Activated CD4-positive, alpha-beta T cell treated with anti-CD3 and anti-CD28 coated beads, Interleukin-2, amount 10 ng/mL, durations not matched to agents 7 days and 5 days (primary cell): ENCODE measurements at places on chromosomes 4 and X. TPM values are rescaled to one million over a fixed set of nuclear protein-coding genes. Genes with fewer than 3 reads are reported as not detected.

SPANXB1 gene
- total RNA-seq, result not detected

- no peak for DNase-seq
Measured at GRCh38 chr4:157271166-157271869, 50.8 kb downstream of the GRIA2 start.

GRCh38 chr4:26717332-26717731 is 133.4 kb downstream of the TBC1D19 start:
- DNase-seq, result no peak

- no peak for DNase-seq
Measured at GRCh38 chr4:77710059-77710458, 104.4 kb downstream of the CXCL13 start.

GRCh38 chr4:153465615-153466080 is 512 bp upstream of the TMEM131L start:
- DNase-seq, result peak; percentile 53

CYLC1 gene
- total RNA-seq, result not detected

F11 gene
- total RNA-seq, result not detected

- DNase-seq, result no peak
Measured at GRCh38 chr4:176256921-176257320, 12.1 kb downstream of the ASB5 start.

DNA sequence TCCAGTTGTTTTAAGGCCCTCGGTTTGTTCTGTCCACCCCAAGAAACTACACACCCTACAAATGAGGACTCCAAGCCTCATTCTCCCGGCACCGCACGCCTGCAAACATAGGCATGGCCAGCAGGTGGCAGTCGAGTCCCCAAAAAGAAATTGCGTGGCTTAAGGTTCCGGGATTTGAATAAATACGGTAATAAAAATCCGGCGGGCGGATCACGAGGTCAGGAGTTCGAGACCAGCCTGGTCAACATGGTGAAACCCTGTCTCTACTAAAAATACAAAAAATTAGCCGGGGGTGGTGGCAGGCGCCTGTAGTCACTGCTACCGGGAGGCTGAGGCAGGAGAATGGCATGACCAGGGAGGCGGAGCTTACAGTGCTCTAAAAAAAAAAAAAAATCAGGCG is 21.8 kb upstream of the CSF2RA start:
- DNase-seq, result peak; percentile 82

GRCh38 chrX:75361788-75362187 is 87.9 kb downstream of the UPRT start:
- no peak for DNase-seq

GRCh38 chr4:100736641-100737451 is 219.0 kb upstream of the EMCN start:
- no peak for DNase-seq

GRCh38 chrX:85109235-85109634 is 105.6 kb downstream of the APOOL start:
- DNase-seq, result no peak

SLC16A2 gene
- total RNA-seq, result not detected

DNA sequence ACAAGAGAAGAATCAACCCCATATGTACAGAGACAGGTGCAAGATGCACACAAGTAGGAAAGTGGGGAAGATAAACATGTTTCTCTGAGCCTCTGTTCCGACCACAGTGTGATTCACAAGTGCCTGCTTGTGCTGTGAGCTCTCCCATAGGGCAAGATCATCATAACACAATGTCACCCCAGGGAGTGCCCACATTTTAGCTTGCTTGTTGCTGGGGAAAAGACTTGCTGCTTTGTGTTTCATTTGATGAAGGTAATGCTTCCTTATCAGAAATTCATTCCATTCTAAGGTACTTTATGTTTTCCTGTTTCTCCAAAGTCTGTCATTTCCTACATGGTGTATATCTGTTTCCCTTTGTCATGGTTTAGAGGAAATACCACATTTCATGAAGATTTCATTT is 304.5 kb upstream of the DIPK2B start:
- no peak for DNase-seq

DNA sequence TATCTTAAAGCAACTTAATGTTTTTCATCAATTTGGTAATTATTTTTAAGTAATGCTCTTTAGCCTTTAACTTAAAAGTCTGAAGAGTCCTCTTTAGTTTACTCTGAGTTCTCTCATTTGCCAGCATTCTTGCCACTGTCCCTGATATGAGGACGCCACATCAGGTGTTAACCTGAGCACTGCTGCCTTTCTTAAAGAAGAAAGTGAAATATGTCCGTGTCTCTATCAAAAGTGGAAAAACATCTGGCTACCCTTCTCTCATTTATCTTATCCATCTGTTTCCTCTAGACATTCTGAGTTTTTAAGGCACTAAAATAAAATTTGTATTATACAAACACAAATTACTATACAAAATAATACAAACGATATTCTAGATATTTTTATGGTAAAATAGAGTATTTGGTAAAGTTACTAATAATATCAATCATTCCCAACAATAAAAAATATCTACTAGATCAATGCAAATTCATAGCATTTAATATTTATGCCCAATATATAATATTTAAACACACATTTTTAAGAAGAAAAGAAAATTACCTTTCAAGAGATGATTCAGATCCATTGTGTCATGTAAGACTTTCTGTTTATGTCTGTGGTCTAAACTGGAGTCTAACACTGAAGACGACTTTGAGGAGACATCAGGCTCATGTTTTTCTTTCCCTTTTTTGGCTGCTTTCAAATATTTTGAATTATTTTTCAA is 14.0 kb downstream of the CFAP97 start:
- DNase-seq, result no peak

- no peak for DNase-seq
Measured at GRCh38 chr4:140300271-140300970, 73.0 kb upstream of the SCOC start.

DNA sequence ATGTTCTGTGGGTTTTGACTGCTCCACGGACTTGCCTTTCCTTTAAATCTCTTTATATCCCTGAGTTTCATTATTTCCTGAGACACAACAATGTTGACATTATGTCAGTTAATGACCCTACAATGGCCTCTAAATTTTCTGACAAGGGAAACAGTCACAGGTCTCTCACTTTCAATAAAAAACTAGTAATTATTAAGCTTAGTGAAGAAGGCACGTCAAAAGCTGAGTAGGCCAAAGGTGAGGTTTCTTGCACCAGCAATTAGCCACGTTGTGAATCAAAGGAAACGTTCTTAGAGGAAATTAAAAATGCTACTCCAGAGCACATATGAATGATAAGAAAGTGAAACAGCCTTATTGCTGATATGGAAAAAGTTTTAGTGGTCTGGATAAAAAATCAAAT is 930.2 kb upstream of the GRID2 start:
- DNase-seq, result no peak

GRCh38 chr4:122930862-122931261 is 8.5 kb upstream of the NUDT6 start:
- no peak for DNase-seq

DNA sequence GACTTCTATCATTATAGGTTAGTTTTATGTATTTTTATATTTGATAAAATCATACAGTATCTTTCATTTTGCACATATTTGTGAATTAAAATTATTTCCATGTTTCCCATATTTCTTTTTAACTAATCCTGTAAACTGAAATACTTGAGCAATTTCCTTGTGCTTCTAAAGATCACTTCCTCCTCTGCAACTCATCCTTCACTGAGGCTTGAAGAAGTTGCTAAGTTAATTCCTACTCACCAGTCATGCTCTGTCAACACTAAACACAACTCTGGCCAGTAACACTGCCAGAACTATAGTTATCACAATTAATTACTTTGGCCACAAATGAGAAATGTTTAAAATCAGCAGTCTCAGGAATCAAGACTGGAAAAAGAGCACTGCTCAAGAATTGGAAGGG is 6.7 kb downstream of the SPATA4 start:
- no peak for DNase-seq

BOD1L1 gene
- total RNA-seq, result 43.1 TPM

GRCh38 chr4:73662709-73663546 is 42.7 kb upstream of the RASSF6 start:
- DNase-seq, result no peak

MAGT1 gene
- 51.7 TPM for total RNA-seq

DNA sequence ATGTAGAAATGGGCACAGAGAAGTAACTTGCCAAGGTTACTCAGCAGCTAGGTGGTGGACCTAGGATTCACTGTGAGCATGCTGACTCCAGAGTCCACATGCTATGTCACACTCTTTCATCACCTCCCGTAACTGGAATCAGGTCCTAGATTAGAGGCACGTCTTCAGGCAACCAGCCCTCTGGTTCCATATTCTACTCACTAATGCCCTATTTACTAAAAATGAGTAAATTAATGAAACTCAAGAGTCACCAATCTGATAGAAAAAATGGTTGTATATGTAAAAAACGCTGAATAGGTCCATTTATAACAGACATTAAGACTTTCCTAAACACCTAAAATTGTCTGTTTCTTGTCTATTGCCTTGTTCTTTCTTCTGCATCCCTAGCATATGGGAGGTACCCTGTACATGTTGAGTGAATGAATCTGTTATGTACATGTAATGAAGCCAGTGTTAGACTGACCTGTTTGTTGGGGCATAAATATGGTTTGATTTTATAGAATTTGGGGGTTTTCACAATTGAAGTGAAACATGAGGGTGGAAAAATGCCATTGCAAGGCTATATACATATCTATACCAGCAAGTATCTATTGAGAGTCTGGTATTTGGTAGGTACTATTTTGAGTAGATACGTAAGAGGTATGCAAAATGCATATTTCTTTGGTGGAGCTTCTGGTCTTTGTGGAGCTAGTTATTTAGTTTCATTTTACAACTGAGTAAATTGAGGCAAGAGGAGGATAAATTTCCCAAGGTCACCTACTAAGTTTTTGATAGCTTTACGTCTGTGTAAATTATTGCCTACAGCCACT is 7.5 kb upstream of the RUFY3 start:
- DNase-seq, result no peak

DNA sequence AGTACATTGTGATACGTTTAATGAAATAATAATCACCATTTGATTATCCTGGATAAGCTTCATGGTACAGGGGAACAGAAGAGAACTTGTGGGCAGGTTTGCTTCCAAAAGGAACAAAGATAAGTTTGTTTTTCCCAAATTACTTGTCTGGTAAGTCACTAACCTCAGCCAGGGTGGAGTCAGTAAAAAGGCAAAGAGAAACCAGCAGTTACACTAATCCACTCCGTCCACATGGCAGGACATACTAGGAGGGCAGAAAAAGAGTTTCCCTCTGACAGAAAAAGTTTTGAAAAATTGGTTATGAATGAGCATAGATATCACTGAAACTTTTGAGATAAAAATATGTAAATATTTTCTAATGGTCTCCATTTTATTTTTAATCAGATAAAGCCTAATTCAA is 285.9 kb downstream of the IL15 start:
- DNase-seq, result no peak

MTNR1A gene
- total RNA-seq, result not detected

DNA sequence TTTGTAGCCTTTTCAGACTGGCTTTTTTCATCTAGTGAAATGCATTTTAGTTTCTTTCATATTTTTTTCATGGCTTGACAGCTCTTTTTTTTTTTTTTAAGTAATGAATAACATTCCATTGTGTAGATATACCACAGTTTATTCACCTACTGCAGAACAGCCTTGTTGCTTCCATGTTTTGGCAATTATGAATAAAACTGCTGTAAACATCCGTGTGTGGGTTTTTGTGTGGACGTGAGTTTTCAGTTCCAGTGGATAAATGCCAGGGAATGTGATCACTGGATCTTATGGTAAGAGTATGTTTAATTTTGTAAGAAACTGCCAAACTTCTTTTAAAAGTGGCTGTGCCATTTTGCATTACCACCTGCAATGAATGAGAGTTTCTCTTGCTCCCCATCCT is 160.8 kb downstream of the SOWAHB start:
- DNase-seq, result no peak

DNA sequence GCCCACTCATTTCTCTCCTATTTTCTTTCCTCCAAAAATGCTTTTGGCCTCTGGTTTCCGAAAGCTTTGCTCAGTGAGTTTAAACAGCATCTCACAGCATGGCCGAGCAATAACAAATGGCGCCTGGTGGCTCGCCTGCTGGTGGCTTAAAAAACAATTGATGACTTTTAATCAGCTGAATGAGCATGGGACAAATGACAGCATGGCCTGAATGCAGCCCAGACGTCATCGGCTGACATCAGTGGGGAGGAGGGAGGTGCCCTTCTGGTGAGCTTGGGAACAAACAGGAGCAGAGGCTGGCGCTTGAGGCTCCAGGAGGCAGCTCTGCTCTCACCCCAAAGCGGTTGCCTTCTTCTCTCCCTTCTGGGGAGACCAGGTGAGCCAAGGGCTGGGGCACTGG is 286.4 kb downstream of the BCOR start:
- DNase-seq, result no peak

DNA sequence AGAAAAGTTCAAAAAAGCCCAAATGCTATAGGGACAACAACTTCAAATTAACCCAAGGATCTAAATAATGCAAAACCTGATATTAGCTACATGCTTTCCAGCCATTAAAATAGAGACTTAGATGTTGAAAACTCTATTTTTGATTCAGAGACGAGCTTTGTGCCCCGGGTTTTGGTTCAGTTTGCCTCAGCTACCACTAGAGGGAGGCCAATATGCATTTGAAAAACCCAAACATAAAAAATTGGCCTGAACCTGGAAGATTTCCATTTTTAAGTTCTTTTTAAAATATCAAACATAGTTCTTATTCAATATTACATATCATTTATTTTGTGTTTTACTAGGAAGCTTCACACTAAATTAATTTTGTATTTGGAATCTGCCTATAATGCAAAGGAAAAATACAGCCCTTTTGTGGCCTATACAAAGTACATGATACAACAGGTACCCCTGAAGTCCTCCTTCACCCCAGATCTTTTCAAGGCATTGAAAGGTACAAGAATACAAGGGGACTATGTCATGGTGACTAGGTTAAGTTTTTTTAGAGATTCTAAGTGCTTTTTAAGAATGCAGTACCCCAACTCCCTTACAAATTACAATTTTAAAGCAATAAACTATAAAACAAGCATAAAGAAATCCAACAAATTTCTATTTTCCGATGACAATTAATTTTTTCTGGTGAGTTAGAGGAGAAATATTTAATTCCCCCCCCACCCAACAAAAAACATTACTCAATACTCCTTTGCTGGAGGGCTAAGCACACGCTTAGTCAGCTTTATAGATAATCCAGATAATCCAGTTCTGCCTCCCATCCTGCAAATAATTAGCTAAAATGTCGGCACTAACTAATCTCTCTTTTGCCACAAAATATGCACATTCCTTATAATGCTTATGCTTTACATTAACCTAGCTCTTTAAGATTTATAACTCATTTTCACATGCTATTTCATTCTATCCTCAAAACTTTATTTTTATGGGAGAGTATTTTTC is 97.7 kb upstream of the PTPN13 start:
- peak; percentile 42 for DNase-seq

GRCh38 chrX:23012162-23012561 is 12.4 kb downstream of the DDX53 start:
- no peak for DNase-seq

PLRG1 gene
- 82.3 TPM for total RNA-seq

DNA sequence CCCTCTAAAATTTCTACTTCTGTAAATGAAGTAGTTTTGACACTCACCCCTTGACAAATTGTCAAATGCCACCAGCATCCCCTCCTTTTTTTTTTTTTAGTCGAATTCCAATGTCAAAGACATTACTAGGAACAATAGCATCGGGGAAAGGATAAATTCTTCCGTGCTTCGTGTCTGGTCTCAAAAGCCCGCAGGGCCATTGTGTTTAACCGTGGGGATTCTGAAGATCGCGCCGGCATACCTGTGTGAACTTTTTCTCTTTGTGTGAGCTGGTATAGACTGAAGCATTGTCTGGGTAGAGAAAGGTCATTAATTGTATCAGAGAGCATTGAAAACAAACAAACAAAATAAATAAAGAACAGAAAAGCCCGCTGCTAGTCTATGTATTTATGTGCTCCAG is 313.9 kb downstream of the ASMT start:
- no peak for DNase-seq
